ENCODE measurements at places on chromosomes 5 and 9. TPM values are rescaled to one million over a fixed set of nuclear protein-coding genes. Genes with fewer than 3 reads are reported as not detected.

GRCh38 chr9:95574866-95575553 is 58.2 kb upstream of the PTCH1 start:
- no peak for DNase-seq

NDUFAF2 gene
- total RNA-seq, result 32.5 TPM

DNA sequence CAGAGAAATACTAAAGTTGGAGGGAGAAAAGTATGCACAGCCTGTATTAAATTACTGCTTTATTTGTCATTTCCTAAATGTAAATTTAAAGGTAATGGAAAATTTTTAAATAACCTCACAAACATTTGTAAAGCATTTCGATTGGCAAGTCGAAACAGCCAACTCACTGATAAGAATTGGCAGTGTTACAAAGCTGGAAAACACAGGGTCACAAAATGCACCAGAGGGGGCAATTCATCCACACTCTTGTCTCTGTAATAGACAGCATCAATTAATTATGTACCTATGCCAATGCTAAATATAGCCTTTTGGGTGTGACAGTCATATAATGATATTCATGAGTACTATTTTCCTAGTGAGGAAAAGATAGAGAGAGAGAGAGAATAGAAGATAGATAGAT is 140.6 kb upstream of the PRLR start:
- no peak for DNase-seq

DNA sequence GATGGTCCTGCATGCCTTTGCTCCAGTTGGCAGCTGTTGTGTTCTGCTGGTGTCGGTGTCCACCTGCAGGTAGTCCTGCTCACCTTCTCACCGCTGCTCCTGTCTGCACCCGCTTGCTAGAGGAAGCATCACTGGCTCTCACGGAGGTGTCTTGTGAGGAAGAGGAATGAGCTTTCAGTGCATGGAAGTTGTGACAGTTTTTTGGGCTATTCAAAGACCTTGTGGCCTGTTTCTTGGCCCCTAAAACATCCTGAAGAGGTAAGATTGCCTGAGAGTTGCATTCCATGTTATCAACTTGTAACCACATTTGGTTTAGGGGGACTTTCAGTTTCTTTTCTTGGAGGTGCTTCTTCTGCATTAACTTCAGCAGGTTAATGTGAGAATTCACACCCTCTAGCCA is 85.6 kb downstream of the MACROH2A1 start:
- no peak for DNase-seq

DNA sequence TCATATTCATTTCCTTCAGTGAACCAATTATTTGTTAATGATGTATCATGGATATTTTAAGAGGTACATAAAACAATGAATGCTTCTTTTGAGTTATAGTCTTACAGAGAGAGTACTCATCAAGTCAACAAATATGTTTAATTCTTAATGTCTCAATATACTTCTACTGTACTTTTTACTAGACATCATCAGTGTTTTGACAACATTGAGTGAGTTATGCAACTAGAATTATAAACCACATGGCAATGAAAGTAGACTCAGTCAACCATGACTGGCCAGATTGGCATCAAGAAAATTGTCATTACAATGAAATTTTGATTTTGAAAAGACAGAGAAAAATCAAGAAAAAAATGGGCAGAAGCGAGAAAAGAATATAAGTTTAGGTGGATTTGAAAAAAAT is 1248.1 kb upstream of the CDH18 start:
- DNase-seq, result no peak

COL27A1 gene
- total RNA-seq, result 47.0 TPM

- DNase-seq, result no peak
These were observed 71.7 kb upstream of the KLF9 start for GRCh38 chr9:70486127-70486526.

GRCh38 chr5:83800201-83800600 is 79.5 kb upstream of the HAPLN1 start:
- no peak for DNase-seq

DIMT1 gene
- 23.5 TPM for total RNA-seq

DNA sequence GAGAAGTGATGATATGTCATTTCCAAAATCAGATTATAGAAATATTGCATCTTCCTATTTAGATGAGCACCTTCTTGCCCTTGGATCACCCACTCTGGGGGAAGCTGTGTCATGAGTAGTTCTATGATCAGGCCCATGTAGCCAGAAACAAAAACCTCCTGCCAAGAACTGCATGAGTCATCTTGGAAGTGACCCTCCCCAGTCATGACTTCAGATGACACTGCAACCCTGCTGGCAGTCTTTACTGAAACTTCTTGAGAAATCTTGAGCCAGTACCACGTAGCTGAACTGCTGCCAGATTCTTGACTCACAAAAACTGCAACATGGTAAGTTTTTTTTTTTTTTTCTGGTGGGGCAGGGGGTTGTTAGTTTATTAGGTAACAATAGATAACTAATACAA is 439.6 kb upstream of the PTGER4 start:
- DNase-seq, result no peak

FGF1 gene
- total RNA-seq, result 0.23 TPM

DNA sequence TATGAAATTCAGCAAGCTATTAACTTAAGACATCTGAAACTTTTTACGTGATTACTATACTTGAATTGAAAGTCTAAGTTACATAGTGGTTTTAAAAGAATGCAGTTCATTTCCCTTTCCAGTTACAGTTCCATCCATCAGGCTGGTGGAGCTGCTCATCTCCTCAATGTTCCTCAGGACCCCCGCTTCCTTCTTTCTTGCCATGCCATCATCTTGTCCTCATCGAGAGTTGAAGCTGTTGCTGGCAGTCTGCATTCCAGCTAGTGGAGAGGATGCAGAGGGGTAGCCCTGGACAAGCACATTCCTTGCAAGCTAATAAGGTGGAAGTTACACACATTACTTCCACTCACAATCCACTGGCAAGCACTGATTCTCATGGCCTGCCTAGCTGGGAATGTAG is 8.8 kb upstream of the RNF183 start:
- no peak for DNase-seq

- no peak for DNase-seq
These were observed 139.0 kb upstream of the GABRP start for GRCh38 chr5:170644501-170644900.

- DNase-seq, result no peak
These were observed 27.6 kb upstream of the HMCN2 start for GRCh38 chr9:130237763-130238524.

DND1 gene
- 1.3 TPM for total RNA-seq

SPINK4 gene
- total RNA-seq, result not detected

LRRC70 gene
- 1.0 TPM for total RNA-seq

DNA sequence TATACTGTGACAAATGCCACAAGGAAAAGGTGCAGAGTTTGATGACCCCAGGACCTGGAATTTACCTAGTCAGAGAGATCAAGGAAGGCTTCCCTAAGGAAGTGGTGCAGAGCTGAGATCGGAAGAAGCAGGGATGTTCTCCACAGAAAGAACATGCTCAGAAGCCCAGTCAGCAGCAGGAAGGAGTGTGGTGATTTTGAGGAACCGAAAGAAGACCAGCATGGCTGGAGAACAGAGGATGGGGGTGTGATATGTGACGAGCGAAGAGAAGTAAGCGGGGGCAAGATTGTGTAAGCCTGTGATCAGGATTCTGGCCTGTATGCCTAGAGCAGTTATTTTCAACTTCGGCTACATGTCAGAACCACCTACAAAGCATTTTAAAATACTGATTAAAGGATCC is 18.7 kb upstream of the PIK3R1 start:
- DNase-seq, result no peak

DNA sequence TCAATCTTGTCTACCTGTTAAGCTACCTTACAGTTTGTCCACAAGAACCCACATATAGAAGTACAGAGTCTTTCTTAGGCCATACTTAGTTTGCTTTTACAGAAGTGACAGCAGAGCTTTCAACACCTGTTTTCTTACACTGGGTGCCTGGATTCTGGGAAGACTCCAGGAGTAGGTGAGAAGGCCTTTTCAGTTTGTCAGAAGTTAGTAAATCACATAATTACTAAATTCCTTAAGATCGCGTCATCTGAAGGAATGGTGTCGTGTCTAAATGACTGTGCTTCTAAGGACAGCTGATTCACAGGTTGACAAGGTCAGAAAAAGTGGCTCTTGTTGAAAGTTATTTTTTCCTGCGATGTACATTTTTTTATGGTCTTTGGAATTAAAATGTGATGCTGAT is 97.0 kb upstream of the FAM120A start:
- DNase-seq, result no peak

CTNND2 gene
- total RNA-seq, result 30.3 TPM

DNA sequence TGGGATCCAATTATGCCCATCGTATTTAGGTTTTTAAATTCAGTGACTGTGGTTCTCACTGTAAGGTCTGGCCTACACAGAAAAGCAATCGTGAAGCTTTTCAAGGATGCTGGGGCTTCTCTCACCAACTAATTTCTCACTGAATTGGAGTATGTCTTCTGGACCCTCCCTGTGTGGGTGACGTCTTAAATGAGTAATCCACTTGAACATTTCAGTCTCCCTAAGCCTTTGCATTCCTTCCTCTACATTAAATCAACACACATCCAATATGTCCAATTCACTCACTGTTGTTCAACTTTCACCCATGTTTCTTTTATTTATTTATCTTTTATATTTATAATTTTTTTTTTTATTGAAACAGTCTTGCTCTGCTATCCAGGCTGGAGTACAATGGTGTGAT is 12.5 kb upstream of the BTF3 start:
- DNase-seq, result no peak

- DNase-seq, result no peak
These were observed 37.2 kb downstream of the GOLM1 start for GRCh38 chr9:86061972-86062739.

DNA sequence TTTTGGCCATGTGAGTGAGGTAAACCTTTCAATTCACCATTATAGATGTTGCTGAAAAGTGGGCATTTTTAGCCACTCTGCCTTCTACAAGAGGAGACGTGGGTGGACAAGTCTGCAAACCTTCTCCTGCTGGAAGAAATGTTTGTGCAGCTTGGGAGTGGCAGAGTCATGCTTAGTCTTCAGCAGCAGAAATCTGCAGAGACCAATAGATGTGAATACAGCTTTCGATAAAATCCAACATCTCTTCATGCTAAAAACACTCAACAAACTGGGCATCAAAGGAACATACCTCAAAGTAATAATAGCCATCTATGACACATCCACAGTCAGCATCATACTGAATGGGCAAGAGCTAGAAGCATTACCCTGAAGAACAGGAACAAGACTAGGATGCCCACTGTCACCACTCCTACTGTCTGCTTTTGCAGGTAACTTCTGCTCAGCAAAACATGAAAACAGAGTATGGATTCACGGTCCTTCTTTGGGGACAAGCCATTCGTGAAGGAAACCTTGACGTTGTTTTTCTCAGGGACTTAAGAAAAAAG is 91.3 kb downstream of the RALGPS1 start:
- DNase-seq, result no peak

DNA sequence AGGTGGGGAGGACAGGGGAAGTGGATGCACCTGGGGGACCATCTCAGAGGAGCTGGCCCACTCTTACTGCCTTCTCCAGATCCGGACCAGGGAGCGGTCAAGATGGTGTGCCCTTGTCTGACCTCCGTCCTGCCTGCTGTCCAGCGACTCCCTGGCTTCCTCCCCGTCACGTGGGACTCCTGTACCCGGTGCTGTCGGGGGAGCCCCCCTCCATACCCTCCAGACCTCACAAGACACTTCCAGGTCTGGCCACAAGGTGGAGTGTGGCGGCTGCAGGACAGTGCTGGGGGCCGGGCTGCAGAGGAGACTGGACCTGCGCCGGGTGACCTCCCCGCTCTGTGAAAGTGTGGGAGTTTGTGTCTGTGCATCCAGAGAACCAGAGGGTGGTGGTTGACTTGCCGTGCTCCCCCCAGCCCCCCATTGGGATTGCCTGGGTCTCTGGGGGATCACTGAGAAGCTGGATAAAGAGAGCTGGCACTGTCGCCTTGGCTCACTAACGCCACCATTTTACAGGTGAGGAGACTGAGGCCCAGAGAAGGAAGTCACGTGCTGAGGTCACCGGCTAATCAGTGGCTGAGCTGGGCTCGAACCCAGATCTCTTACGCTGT is 1.9 kb upstream of the CRB2 start:
- DNase-seq, result peak; percentile 82

GRCh38 chr9:121505903-121506735 is 6.5 kb upstream of the GGTA1 start:
- DNase-seq, result no peak

- DNase-seq, result no peak
These were observed 40.7 kb downstream of the ASTN2 start for GRCh38 chr9:117374076-117374725.

DNA sequence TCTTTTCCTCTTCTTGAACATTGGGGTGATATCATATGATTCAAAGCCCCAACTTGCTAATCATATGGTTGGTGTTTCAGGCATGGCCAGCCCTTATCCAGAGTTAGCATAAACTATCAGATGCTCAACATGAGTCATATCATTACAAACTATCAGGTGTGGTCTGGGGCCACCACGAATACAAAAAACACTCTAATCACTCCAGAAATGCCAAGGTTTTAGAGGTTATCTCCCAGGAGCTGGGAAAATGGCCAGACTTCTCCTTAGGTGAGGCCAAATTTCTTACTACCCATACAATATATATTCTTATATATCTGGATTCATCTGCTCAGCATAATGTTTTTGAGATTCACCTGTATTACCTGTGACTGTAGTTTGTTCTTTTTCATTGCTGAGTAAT is 210.5 kb downstream of the CCDC171 start:
- no peak for DNase-seq

CCDC152 gene
- 1.8 TPM for total RNA-seq

LRRTM2 gene
- 0.16 TPM for total RNA-seq

KLF4 gene
- total RNA-seq, result 66.8 TPM

DMRTA1 gene
- 1.6 TPM for total RNA-seq

PCDHGA9 gene
- 1.1 TPM for total RNA-seq

DNA sequence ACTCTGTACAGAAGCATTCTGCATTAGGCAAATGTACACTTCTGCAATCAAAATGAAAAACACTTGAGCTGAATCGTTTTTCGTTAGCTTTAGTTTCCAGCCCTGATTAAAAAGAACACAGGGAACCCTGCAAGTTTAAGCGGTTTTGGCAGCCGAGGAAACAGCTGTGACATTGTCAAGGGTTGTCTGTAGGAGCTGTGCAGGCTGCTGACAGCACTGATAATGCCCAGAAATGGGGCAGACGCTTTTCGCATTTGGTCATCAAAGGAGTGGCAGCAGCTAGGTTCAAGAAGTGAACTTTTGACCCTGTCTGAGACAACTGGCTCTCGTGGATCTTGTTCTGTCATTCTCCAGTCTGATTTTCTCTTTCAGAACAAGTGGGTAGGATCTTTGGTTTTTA is 165.6 kb upstream of the CCDC152 start:
- peak; percentile 57 for DNase-seq

- no peak for DNase-seq
These were observed 22.5 kb downstream of the PALM2AKAP2 start for GRCh38 chr9:109802491-109802890.

All from hepatocyte (in vitro differentiated cells).